ENCODE measurements at places on chromosomes 1 and 21.

DNA sequence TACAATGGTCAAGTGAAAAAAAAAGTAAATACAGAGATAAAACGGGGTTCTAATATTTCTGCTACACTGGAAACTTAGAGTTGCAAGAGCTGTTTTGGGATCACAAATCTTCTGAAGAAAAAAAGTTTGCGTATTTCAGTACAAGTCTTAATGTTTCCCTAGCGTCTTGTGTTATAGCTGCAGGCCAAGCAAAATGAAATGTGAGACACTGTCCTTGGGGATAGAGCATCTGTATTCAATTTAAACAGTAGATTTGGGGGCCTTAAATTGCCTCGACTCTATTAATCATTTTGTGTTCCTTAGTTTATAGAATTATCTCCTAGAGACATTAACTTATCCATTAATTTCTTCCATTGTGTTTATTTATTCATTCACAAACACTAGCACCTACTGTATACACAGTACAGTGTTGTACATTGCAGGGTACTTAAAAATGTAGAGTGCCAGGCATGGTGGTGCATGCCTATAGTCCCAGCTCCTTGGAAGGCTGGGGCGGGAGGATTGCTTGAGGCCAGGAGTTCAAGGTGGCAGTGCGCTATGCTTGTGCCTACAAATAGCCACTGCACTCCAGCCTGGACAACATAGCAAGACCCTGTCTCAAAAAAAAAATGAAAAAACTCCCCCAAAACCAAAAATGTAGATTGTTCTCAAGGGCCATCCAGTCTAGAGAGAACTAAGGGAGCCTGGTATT lies 7.9 kb downstream of the DISC1 start:
- no peak for DNase-seq

GRCh38 chr1:156682166-156682890 lies 5.1 kb upstream of the NES start:
- no peak for DNase-seq

DNA sequence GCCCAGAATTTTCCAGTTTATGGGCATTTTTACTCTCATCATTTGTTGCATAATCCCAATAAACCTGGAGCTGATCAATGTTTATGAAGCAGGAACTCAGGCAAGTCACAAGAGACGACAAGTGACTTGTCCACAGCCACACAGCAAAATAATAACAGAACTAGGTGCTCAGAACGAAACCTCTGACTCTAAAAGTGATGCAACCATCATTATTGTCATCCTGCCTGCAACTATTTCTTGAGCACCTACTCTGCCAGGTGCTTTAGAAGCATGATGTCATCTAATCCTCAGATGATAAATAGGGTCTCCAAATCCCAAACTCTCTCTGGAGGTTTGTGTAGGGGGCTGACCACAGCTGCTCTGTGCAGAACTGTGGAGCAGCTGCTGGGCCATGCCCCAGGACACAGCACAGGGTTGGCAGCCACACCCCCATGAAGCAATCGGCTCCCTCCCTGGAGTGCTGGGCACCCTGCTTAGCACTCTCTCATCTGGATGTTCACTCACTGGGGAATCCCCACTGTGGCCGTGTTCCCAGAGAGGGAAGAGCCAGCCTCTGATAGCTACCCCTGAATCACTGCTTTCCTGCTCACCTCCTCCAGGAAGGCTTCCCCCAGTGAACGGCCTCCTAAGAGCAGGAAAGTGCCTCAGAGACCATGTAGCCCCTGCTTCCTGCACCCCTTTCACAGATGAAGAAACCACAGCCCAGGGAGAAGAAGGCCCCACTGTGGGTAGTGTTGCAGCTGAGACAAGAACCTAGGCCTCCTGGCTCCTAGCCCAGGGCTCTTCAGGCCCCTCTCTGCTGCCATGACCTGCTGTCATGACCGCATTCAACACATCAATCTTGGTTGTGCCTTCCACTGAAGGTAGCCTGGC lies 2.1 kb downstream of the TTC22 start:
- DNase-seq: peak; percentile 61

- DNase-seq: no peak
These were observed 18.5 kb upstream of the MTARC1 start for GRCh38 chr1:220768126-220768601.

- DNase-seq: no peak
These were observed 25.7 kb downstream of the KCNK1 start for GRCh38 chr1:233639611-233640010.

DNA sequence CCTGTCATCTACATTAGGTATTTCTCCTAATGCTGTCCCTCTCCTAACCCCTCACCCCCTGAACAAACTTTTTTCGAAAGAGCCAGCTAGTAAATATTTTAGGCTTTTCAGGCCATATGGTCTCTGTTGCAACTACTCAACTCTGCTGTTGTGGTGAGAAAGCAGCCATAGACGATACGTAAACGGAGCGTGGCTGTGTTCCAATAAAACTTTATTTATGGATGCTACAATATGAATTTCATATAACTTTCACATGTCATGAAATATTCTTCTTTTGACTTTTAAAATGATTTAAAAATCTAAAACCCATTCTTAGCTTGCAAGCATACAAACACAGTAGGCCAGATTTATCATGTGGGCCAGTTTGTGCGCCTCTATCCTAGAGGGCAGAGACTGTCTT lies 11.2 kb upstream of the RPS6KA1 start:
- DNase-seq: no peak

DNA sequence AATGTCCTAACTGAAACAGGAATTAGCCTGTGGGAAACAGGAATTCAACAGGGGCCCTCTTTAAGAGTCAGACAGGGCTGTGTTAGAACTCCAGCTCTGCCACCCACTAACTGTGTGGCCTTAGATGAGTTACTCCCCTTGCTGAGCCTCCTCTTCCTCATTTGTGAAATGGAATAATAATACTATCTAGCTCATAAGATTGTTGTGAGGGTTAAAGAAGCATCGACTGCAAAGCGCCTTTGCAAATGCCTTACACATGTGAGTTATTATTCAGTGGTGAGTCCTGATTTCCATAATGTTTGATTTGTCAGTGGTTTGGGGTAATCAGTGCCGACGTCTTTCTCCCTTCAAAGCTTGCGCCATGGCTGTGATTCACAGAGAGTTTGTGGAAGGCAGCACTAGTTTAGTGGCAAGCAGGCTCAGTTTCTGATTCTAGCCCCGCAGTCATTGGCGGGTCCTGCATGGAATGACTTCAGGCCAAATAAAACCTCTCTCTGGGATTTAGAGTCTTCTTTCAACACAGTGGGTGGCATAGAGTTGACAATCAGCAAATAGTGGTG lies 388.5 kb downstream of the PLPP3 start:
- no peak for DNase-seq

GRCh38 chr1:20017741-20018140 lies 38.3 kb upstream of the PLA2G2A start:
- no peak for DNase-seq

- no peak for DNase-seq
These were observed 853 bp upstream of the DOP1B start for GRCh38 chr21:36155603-36156338.

DNA sequence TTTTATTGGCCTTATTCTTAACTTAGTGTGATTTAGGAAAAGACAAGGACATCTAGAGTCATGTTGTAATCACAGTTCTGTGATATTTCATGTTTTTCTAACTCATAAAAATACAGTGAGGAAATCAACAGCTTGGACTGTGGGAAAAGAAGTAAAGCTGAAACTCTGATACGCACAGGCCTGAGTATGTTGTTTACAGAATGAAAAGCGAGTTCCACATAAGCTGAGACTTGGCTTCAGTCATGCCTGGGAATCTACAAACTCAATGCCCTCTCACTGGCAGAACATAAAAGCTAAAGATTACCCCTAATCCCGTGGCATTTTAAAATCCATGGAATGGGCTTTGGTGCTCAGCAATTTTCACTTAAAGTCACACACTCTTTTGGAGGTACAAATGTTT lies 23.6 kb upstream of the ATP5PO start:
- no peak for DNase-seq

- no peak for DNase-seq
These were observed 19.4 kb downstream of the VANGL2 start for GRCh38 chr1:160419838-160420169.

DNA sequence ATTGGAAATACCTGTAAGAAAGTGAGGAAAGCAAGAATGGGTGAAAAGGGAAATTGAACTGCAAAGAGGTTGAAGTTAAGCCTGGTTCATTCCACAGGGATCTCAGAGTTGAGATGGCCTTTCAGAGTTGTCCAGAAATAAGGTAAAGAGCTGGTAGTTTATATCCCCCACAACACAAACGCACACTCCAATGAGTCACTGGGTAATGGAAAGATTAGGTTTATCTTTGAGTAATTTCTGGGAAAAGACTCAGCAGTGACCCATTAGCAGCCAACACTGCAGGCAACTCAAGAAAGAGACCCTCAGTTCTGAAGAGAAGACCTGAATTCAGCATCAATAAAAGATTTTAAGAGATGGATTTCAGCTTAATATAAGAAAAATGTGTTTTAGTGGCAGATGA lies 485.5 kb downstream of the PTPRC start:
- DNase-seq: no peak

- no peak for DNase-seq
These were observed 2.0 kb downstream of the HNRNPU start for GRCh38 chr1:244862354-244862698.

- DNase-seq: no peak
These were observed 90.4 kb downstream of the SLC45A1 start for GRCh38 chr1:8408151-8408839.

DNA sequence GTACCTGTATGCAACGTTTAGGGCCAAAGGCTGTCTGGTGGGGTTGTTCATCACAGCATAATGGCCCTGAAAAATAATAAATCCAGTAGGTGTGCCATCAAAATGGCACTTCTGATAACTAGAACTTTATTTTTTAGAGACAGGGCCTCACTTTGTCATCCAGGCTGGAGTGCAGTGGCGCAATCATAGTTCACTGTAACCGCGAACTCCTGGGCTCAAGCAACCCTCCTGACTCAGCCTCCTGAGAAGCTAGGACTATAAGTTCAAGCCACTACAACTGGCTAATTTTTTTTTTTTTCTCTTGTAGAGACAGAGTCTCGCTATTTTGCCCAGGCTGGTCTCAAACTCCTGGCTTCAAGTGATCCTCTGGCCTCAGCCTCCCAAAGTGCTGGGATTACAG lies 4.7 kb downstream of the SNAPIN start:
- DNase-seq: no peak

DNA sequence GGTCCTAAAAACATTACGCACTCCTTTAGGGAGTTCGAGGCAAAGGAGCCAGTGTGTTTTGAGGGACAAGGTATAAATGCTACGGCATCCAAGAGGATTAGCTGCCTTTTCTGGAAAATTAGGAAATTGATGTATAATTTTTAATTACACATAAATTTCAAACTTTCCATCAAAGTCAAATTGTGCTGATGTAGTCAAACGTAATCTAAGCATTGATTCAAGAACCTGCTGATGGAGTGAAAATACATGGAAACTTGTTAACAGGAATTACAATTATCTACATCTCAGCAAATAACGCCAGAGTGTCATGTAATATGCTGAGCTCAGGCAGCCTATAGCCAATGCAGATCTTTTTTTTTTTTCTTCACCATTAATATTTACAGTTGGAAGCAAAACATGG lies 194.5 kb downstream of the CRB1 start:
- DNase-seq: no peak

DNA sequence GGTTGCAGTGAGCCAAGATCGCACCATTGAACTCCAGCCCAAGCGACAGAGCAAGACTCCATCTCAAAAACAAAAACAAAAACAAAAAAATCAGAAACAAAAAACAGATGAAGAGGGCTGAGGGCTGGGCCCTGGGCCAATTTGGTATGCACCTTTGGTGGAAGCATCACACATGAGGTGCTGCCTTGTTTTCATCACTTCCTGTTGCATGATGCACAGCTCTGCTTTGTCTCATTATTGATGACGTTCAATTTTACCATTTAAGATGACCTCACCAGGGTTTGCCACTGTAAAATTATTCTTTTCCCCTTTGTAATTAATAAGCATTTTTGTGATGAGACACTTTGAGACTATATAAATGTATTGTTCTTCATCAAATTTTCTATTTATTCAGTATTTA lies 9.8 kb upstream of the IFNAR2 start:
- DNase-seq: no peak

- no peak for DNase-seq
These were observed 512 bp downstream of the PIAS3 start for GRCh38 chr1:145858238-145858900.

DNA sequence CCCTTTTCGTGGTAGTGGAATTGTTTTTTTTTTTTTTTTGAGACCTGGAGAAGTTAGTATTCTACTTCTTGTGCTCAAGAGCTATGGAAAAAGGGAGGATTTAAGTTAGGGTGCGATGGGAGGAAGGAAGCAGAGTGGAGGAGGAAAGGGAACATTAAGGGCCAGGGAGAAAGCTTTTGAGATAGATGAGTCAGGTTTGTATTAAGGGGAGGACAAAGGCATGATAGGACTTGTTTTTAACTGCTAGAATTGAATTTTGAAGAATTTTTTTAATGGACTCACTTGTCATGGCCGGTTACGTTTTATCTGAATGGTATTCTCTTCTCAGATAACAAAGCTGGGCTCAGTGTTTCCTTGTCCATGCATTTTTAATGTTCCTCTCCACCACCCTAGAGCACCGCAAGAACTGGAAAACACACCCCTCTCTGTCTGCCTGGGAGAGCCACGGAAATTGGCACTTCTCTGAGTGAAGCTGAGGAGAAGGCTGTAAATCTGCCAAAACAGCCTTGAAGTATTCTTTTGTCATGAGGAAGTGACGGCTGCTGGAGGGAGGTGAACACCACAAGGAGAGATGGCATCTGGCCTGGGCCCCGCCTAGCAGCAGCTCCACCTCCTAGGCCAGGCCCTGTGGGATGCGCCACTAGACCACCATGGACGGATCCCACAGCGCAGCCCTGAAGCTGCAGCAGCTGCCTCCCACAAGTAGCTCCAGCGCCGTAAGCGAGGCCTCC lies 3.5 kb downstream of the NIPAL3 start:
- DNase-seq: no peak

- no peak for DNase-seq
These were observed 96.8 kb upstream of the C1orf21 start for GRCh38 chr1:184289825-184290550.

DNA sequence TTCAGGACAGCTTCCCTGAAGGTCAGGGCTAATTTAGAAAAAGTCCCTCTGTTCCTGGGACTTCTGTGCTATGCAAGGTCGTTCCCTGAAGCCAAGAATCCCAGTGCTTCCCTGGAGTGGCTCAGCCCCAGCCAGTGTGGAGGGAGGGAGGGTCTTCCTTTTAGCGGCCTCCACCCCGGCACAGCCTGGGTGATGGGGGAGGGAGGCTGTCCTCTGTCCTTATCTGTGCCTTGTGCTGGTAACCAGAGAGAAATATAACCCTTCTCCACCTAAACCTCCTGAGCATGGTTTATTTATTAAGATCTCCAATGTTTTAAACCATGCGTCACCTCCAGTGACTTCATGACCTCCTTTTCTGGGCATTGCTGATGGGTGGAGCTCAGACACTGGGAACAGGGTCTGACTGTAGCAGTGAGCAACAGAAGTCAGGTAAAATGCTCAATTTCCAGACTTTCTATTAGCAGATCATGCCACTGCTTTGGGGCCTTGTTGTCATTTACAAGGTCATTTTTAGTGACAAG lies 157.1 kb downstream of the DSCAM start:
- no peak for DNase-seq

DNA sequence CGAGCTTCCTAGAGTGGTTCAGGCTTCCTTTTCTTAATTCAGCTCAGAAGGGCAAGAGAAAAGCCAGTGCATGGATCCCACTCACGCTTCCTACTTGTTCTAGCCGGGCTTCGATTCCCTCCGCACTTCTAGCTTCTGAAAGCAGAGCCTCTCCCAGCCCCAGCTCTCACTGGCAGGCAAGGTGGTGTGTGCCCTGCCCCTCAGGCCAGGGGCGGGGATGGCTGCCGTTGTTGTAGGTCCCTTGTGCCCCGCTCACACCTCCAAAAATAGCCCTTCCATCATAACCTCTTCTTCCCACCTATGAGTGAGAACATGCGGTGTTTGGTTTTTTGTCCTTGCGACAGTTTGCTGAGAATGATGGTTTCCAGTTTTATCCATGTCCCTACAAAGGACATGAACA lies 31.6 kb downstream of the BACE2 start:
- DNase-seq: no peak

All from activated T-cell treated with anti-CD3 and anti-CD28 coated beads, Interleukin-2, amount 50 U/mL, for 24 hours (primary cell).